Right renal pelvis (tissue), 4 donors: ENCODE measurements at places on chromosomes 16 and 17.

DNA sequence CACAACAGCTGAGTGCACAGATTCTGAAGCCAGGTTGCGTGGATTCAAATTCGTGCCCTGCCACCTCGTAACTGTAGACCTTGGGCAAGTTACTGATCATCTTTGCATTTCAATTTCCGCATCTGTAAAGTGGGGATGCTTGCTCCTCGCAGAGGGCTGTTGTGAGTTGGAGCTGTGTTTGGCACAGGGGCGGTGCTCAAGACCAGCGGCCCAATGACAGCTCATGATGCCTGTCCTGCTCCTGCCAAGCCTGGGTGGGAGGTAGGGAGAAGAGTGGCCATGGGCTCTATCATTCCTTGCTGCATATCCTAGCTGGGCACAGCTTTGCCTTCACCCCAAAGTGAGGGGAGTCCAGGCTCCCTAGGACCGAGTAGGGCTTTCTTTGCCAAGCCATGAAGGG, 12.6 kb downstream of the NXPH3 start:
- DNase-seq: no peak

DNA sequence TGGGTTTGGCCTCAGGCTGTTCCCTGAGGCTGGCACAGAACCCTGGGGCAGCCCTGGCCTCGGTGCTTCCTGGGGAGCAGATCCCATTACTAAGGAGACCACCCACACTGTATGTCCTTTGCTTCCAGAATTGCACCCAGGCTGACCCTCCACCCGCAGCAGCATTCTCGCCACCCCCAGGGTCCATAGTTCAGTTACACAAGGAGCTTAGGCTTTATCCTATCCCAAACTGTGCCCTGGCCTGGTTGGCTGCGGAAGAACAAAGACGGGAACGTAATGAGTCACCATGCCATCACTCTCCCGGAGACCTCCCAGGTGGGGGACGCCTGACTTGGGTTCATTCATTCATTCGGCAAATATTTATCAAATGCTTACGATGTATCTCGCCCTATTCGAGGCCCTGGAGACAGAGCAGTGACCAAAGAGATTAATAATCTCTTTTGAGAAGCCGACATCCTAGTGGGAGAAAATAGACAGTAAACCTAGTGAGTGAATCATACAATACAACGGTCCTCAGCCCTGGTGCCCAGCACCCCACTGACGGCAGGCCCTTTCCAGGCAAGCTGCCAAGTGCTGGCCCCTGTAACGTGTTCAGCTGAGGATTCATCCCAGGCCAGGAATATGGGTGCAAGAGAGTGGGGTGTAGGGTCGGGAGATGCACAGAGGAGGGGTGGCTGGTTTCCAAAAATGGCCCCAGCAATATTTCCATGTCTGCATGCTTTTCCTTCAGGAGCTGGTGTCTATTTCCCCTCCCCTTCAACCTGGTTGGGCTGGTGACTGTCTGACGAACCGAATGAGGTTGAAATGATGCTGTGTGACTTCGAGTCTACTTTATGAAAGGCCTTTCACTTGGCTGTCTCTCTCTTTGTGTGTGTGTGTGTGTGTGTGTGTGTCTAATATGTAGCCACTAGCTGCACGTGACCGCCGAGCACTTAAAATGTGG, 134.2 kb downstream of the MGAT5B start:
- no peak for DNase-seq

DNA sequence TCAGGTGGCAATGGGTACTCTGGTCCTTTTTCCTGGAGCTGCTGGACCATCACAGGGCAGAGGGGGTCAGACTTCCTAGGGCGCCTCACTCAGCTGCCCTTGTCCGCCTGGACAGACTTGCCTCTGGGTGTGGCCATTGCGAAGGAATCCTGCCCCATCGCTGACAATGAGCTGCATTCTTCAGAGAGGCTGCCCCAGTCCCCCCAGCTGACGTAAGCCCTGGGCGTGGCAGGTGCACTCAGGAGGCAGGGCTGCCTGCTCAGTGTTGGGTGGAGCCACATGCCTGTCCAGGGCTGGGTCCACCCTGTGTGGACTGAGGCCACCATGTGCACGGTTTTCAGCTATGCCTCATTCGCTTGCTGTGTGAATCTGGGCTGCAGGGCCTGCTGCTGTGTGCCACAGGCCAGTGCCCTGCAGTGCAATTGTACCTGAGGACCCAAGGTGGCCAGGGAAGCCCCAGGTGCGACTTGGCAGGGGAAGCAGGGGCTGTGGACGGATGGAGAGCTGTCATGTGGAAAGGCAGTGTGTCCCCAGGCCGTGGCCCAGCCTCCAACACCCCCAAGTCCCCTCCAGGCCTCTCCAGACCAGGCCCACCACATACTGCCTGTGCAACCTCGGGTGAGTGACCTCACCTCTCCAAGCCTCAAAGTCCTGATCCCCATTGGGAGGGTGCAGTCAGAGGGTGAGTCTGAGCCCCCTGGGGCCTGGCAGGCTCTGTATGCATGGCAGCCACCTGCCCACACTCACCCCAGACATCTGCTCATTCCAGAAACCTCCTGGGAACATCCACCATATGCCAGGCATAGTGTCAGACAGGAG, 14.0 kb upstream of the MPRIP start:
- no peak for DNase-seq

GRCh38 chr16:12092544-12092921, 116.0 kb downstream of the SNX29 start:
- no peak for DNase-seq

GRCh38 chr16:8736123-8736668, 61.2 kb downstream of the TMEM186 start:
- DNase-seq: no peak

- peak; percentile 22 for DNase-seq
Measured at GRCh38 chr16:48617711-48618148, 7.8 kb upstream of the N4BP1 start.

DNA sequence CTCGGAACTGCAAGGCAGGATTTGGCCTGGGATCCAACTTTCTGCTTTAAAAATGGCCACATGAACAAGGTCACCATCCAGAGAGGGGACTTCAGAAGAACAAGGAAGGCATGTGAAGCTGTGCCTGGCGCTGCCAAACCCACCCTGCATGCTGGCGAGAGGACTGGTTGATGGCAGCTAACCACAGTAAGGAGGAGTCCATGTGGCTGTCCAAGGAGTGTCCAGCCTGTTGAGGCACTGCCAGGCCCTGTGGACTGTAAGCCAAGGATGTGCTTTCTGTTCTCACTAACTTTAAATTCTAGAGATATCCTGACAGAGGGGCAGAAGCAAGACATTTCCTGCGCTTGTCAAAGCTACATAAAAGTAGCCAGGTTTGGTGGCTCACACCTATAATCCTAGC, 40.4 kb downstream of the CDK5R1 start:
- DNase-seq: no peak

- DNase-seq: no peak
Measured at GRCh38 chr17:81934098-81934757, 2.9 kb downstream of the PYCR1 start.

DNA sequence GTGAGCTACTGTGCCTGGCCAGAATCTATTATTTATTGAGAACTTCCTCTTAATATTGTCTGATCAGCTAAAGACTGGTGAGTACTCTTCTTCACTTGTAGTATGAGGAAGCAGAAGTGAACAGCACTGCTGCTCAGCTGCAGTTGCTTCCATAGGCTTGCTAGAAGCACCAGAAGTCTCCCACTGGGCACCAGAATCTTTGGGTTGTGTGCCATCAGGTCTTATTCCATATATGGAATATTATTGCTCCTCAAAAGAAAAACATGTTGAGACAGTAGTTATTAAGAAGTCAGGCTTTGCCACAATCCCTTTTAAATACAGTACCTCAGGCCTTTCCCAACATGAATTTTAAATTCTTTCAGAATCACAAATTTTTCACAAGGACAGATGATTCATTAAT, 17.2 kb downstream of the SNTB2 start:
- no peak for DNase-seq

GRCh38 chr16:1475552-1476114, 805 bp upstream of the CLCN7 start:
- no peak for DNase-seq

- no peak for DNase-seq
Measured at GRCh38 chr16:48575471-48576050, 34.4 kb downstream of the N4BP1 start.

- DNase-seq: no peak
Measured at GRCh38 chr16:88064889-88065746, 113.9 kb downstream of the BANP start.

- DNase-seq: peak; percentile 65
Measured at GRCh38 chr16:22813223-22813947, 577 bp upstream of the HS3ST2 start.

GRCh38 chr17:8163978-8164814, 1.4 kb upstream of the VAMP2 start:
- no peak for DNase-seq

DNA sequence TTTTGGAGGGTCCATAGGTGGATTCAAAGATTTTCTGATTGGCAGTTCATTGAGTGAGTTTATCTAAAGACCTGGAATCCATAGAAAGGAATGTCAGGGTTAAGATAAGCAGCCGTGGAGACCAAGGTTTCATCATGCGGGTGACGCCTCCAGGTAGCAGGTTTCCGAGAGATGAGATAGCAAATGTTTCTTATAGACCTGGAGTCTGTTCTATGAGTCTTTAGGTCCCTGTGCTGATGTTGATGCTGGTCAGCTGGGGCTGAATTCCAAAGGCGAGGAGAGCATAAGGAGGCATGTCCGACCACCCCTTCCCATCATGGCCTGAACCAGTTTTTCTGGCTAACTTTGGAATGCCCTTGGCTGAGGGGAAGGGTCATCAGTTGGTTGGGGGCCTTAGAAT, 80.2 kb downstream of the RAP1GAP2 start:
- DNase-seq: no peak

DNA sequence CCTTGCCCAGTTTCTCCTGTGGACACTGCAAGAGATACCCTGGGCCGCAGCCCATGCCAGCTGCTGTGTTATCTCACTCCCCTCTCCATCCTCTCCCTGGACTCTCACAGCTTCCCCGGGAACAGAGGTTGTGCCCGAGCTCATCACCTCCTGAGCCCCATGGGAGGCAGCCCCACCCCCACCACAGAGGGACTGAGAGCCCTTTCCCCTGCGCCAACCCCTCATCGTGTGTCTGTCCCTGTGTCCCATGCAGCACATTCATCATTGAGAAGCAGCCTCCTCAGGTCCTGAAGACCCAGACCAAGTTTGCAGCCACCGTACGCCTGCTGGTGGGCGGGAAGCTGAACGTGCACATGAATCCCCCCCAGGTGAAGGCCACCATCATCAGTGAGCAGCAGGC, 12.7 kb downstream of the STAT5A start:
- no peak for DNase-seq

GRCh38 chr17:63611354-63611753, 10.7 kb downstream of the TACO1 start:
- no peak for DNase-seq

GRCh38 chr17:3659541-3660111, 8.8 kb downstream of the TAX1BP3 start:
- DNase-seq: no peak

GRCh38 chr17:41486809-41487530, 2.7 kb downstream of the KRT36 start:
- no peak for DNase-seq

GRCh38 chr17:17841601-17842025, 4.8 kb upstream of the SREBF1 start:
- no peak for DNase-seq

GRCh38 chr17:33201283-33201682, 91.8 kb downstream of the ASIC2 start:
- no peak for DNase-seq

- no peak for DNase-seq
Measured at GRCh38 chr16:66446737-66447136, 19.6 kb downstream of the BEAN1 start.

DNA sequence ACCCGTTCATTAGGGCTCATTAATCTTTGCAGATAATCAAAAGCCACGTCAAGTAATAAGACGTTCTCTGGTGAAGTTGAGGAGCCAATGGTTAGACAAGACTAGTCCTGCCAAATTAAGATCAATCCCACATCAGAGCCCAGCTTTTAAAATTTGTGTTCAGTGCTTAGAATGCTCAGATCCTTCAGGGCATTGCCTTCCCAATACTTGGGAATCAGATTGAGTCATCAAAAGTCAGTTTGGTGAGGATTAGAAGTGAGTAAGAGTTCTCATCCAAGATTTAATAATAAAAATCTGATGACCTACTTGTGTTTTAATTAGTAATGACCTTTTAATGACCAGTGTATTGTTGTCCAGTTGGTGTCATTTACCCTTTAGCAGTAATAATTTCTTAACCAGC, 19.8 kb downstream of the MAP2K4 start:
- DNase-seq: no peak

- DNase-seq: no peak
Measured at GRCh38 chr17:71934520-71934919, 186.3 kb upstream of the SOX9 start.

- no peak for DNase-seq
Measured at GRCh38 chr16:7218936-7219335, 113.7 kb upstream of the RBFOX1 start.

DNA sequence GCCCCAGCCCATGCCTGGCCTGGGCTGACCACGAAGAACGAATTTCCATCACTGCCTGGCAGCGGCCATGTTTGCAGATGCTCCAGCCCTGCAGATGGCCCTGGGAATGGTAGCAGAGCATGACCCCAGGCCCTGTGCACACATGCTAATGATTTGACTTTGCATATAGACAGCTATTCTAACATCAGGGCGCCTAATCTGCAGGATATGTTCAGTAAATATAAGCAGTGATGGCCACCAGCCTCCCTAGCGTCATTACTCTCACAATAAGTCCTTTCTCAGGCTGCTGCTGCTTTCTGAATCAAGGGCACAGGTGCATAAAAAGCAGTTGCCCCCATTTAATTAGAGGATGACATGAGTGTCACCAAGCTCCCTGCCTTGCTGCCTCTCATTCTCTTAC, 24.2 kb downstream of the DNAH9 start:
- DNase-seq: no peak

GRCh38 chr17:37750768-37751475, 6.1 kb upstream of the HNF1B start:
- DNase-seq: no peak

GRCh38 chr16:64933885-64934284, 188.0 kb downstream of the CDH11 start:
- DNase-seq: no peak

DNA sequence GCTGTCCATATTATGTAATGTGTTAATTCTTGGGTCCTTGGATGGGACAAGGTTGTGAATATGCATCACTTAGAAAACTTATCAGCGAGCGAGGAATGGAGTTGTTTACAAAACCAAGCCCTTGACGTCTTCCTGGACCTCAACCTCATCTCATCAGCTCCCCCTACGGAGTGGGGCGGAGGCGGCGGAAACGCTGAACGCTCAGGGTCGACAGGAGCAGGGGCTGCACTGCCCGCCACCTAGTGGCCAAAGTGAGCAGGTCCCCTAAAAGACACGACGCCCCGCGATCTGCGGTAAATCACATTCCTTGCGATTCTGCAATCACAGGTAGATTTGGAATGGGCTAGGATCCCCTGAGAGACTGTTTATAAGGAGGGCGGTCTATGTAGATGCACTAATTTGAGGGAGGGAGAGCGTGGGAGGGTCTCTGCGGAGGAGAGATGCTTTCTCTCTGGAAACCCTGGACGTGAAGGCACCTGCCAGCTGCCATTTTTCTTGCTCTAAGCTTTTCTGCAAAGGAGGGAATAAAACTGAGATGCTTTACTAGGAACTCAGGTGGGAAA, 5.4 kb upstream of the ICAM2 start:
- DNase-seq: peak; percentile 42
